HL-60 (cell line): ENCODE measurements at places on chromosomes 3 and 15.

- DNase-seq = peak; percentile 18
Observed at GRCh38 chr3:117722856-117723255, 1013.3 kb downstream of the TUSC7 start.

GRCh38 chr3:102148598-102149337 lies 286.0 kb upstream of the ZPLD1 start:
- DNase-seq = no peak

- DNase-seq = no peak
Observed at GRCh38 chr3:192079098-192079497, 618.1 kb downstream of the PYDC2 start.

DNA sequence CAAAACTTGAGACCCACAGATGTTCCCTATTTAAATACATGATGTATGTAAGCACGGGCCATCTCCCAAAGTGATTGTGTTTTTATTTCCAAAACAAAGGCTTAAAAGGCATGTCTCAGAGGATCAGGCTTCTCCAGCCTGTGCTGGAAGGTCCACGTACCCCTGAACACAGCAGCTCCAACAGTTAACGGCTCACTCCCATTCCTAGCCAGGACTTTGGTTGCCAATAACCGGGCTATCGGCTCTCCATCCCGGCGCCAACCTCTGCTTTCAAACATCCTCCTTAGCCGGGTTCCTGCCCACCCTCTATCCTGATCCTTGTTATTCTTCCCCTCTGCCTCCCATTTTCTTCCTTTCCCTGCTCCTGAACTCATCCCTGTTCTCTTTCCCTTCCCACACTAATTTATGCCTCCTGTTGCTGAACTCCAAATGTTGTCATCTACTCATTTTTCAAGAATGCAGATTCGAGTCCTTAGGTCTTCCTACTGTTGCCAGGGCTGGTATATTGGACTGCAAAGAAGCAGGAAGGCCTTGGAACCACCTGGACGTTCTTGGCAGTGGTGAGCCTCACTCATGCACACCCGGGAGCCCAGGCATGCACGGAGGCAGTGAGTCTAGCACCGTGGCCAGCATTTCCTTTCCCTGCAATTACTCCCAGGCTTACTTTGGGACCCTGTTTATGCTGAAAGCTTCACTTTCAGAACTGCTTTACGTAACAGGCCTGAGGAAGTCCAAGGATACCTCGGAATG lies 128.4 kb upstream of the RAD18 start:
- no peak for DNase-seq

GRCh38 chr3:15520185-15520584 lies 1.3 kb downstream of the COLQ start:
- DNase-seq = no peak

DNA sequence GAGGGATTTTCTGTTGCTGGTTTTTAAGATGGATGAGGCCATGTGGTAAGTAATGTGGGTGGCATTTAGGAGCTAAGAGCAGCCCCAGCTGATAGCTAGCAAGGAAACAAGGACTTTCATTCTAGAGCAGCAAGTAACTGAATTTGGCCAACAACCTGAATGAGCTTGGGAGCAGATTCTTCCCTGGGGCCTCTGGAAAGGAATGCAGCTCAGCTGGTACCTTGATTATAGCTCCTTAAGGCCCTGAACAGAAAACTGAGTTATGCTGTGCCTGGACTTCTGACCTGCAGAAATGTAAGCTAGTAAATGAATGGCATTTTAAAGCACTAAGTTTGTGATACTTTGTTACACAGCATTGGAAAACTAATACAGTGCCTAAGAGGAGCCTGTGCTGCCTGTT lies 565.5 kb downstream of the PDCD6IP start:
- no peak for DNase-seq

DNA sequence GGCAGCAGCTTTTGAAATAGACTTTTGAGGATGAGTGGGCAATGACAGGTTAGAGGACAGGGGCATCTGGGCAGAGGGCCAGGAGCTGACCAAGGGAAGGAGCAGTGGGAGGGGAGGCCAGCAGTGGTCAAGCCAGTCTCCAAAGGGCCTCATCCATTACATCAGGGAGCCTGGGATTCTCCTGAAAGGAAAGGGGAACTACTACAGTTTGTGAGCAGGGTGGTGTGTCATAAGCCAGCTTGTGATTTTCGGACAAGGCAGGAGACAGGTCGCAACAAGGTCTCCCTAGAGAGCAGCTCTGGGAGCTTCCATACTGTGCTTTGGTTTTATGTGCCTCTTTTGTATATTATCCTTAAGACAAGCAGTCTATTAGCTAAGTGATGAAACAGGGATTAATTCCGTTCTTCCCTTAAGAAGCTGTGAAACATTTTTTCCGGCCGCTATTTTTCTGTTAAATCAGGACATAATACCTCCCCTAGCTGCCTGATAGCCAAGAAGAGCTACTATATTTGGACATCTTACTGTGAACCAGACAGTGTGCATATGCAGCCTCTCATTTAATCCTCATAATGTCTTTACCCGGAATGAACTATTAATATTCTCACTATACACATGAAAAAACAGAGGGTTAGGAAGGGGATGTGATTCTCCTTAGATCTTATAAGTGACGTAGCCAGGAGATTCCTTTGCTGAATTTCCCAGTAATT lies 46.4 kb downstream of the C2CD4B start:
- DNase-seq = no peak

GRCh38 chr3:45575386-45575923 lies 19.1 kb upstream of the LIMD1 start:
- DNase-seq = no peak

GRCh38 chr15:70414626-70415025 lies 316.9 kb upstream of the TLE3 start:
- no peak for DNase-seq

DNA sequence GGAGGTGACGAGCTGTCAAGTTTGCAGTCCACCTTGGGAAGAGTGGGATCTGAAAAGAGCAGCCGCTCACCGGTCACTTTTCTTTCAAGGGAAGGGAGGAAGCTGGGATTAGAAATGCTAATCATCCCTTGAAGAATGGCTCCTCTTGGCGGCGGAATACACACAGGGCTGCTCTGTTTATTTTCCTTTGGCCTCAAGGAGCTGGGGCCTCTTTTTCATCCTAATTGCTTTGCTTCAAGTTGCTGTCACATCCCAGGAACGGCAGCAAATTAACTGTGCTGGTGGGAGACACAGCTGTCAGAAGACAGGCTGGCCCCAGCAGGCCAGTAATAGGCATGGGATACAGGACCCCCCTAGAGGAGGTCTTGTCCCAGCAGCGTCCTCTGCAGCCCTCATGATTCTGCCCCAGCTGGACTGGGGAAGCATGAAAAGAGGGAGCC lies 6.7 kb downstream of the KBTBD13 start:
- DNase-seq = no peak

DNA sequence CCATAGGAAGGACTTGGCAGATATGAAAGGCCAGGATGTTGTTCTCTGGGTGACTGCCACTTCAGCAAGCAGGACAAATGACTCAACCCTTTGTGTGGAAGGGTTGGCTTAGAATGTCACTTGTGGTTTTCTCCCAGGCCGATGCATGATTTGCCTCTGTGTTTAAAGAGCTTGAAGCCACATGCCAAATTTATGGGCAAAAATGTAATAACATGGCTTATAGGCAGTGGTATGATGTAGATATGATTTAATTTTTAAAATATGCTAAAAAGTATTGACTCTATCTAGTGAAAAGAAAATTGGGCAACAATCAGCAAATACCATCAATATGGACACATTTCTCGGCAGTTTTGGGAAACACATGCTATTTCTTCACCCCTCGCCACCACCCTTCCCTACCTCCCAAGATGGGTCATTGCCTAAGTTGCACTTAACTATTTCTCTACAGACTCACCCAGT lies 114.6 kb downstream of the CYP19A1 start:
- DNase-seq = peak; percentile 65

GRCh38 chr3:186534113-186534669 lies 10.0 kb downstream of the CRYGS start:
- DNase-seq = peak; percentile 84

GRCh38 chr15:73800662-73801345 lies 47.7 kb upstream of the INSYN1 start:
- DNase-seq = no peak

- no peak for DNase-seq
Observed at GRCh38 chr15:51342227-51342999, 958 bp downstream of the GLDN start.

DNA sequence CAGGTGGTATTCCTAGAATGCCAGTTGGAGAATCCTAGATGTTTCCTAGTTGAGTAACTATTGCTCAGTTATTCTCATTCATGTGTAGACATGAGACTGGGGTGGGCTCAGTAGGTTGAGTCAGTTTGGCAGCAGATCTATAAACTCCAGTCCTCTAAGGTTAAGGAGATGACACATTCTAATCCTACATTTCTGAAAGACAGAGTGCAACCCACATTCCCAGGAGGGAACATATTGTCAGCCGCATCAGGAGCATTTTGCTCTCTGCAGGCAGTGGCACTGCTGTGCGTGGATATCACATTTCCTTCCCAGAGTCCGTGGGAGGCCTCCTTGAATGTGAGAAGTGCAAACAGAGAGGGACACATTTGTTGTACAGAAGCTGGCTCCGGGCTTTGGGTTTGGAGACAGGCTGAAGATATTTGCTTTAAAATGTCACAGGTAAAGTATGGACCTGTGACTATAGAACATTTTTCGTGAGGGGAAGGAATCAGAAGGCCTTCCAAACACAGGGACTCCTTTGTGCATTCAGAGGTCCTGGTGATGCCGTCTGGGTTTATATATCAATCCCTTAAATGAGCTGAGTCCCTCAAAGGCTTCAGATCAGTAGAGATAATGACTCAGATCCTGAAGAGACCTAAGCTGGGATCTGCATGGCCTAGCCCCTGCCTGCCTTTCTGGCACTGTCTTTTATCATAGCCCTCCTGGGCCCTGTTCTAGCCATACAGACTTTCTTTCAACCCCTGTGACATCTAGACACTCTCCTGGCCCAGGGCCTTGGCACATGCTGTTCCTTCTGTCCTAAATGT lies 156.5 kb downstream of the CADPS start:
- DNase-seq = no peak

DNA sequence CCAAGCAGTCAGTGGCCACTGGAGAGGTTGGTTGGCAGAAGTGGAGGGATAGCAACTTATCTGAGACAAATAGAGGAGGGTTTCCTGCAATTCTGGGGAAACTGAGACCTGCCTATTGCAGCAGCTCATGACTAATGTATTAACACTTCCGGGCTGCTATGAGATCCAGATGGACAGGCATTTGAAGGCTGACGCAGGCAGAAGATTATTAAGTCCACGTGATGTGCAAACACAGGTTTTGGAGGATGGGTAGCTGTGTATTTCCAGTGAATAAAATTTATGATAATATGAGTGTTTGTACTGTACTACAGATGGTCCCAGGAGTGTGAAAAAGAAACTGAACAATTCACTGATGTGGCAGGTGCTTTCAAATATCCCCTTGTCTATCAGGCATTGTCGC lies 28.5 kb upstream of the CFAP161 start:
- no peak for DNase-seq

- no peak for DNase-seq
Observed at GRCh38 chr3:58021072-58021959, 13.1 kb downstream of the FLNB start.

- peak; percentile 53 for DNase-seq
Observed at GRCh38 chr3:130354430-130354829, 9.0 kb downstream of the COL6A5 start.

- DNase-seq = no peak
Observed at GRCh38 chr3:150096700-150097587, 126.2 kb upstream of the PFN2 start.

DNA sequence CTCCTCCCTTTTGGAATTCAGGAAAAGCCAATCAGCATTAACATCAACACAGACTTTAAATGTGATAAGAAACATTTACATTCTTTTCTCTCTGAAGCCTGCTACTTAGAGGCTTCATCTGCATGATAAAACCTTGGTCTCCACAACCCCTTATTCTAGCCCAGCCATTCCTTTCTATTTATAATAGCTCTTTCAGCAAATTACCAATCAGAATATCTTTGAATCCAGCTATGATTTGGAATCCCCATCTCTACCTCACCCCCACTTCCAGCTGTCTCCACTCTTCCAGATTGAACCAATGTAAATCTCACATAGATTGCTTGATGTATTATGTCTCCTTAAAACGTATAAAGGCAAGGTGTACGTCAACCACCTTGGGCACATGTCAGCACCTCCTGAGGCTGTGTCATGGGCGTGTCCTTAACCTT lies 139.7 kb downstream of the TUSC7 start:
- DNase-seq = no peak

DNA sequence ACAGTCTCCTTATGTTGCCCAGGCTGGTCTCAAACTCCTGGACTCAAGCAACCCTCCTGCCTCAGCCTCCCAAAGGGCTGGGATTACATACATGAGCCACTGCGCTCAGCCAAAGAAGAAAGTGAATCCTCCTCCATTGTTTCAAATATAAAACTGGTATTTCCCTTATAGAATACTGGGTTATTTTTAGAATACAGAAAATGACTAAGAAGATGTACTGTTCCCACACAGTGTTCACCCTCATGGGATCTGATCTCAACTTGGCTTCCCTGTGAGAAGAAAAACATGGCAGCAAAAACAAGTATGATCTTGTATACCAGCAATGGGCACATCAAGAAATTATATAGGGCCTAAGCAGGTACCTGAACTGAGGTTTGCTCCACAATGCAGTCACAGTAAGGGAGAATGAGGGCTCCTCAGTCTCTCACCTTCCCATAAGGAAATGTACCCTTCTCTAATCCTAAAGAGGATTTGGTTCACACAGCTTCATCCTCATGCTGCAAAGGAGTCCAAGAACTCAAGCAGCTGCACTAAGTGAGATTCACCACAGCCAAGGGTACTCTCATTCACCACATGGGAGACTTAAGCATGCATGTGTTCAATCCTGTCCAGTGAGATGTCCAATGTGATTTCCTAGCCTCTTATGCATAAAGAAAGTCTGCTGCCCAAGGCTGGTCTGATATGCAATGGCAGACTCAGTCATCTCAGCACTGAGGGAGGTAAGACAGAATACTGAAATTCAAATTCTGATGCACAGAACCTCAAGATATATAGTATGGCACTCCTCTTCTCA lies 25.8 kb downstream of the USP4 start:
- DNase-seq = no peak

DNA sequence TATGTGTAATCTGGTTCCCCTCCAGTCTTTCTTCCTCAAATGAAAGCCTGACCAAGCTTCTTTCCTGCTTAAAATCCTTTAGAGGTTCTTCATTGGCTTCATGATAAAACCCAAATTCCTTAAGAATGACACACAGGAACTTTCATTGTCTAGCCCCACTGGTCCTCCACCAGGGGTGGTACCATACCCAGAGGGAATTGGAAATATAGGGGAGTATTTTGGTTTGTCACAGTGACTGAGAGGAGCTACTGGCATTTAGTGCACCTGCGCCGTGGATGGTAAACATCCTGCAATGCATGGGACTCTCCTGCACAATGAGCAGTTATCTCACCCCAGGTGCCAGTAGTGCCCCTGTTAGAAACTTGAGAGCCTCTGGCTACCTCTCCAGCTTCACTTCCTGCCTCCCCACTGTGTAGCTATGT lies 10.8 kb downstream of the ZWILCH start:
- DNase-seq = no peak

- DNase-seq = no peak
Observed at GRCh38 chr3:38970851-38971638, 80.7 kb downstream of the SCN11A start.

- DNase-seq = no peak
Observed at GRCh38 chr3:133758568-133758928, 12.4 kb downstream of the TF start.
